Caudate nucleus (tissue), 63 donors: ENCODE measurements at places on chromosomes 3 and 15.

- DNase-seq: no peak
These were observed 265.5 kb upstream of the TBC1D5 start for GRCh38 chr3:18007980-18008379.

- no peak for DNase-seq
These were observed 9.0 kb downstream of the SLC24A1 start for GRCh38 chr15:65630760-65631159.

DNA sequence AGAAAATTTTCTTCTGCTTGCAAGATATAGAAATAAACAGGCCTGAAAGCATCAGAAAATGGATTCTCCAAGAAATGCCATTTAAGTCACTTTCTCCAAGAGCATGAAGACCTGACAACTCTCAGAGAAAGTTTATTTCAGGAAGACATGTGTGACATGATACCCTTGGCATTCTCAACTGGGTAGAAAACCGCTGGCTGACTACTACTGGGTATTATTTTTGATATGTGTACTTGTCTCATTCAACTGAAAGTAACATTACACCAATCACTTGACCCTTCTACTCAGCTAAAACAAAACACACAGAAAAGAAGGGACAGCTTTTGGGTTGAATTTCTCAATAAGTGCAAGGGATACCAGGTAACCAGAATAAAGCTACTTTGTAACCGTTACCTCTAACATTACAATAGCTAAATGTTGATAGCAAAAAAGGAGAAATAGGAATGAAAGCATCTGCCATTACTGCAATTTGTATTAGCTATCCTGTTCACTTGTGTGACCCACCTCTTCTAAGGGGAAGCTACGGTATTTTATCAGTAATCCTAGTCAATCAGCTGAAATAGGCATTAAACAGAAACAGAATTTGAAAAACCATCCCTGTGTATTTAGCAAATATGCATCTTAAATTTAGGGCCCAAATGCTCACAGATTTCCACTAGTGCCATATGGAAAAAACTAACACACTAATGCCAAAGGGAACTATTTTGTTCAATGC, 7.3 kb downstream of the TRA2B start:
- DNase-seq: no peak

GRCh38 chr3:171121801-171122200, 95.3 kb upstream of the SLC2A2 start:
- DNase-seq: no peak

- DNase-seq: no peak
These were observed 220.7 kb downstream of the MEX3B start for GRCh38 chr15:81825136-81825535.

DNA sequence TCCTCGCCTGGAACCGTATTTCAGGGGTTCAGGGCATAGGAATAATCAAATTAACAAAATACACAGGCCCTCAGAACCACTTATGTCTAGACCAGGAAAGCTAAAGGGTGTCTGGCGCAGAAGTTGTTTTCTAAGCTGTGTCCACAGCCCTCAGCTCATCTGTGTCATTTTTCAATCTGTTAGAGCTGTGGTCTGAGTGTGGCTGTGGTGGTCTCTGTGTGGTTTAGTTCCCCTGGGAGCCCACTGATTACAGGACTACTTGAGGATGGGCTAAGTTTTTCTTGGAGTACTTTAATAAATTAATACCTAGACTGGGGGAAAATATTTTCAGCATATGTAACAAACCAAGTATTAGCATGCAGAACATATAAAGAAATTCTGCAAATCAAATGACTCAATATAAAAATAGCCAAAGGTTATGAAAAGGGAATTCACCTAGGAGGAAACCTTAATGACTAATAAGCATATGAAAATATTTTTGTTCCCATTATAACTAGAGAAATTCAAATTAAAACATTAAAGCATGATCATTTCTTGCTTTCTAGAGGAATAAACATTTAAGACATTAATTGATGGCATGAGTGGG, 186.3 kb downstream of the SATB1 start:
- no peak for DNase-seq

- DNase-seq: no peak
These were observed 54.1 kb downstream of the TMEM44 start for GRCh38 chr3:194579091-194579606.

DNA sequence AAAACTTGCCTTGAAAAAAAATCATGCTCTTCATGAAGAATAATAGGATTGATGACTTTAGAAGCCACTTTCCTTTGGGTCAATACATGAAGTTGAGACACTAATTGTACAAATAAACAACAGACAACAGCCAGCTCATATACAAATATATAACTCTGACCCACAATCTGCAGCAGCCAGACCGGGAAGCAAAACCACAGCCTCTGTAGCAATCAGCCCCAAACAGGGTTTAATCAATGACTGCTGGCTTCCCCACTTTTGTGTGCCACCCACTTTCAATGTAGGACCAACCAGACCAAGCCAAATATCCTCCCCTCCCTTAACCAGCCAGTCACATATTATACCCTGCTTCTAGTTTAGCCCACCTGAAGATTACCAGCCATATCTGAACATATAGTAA, 39.0 kb downstream of the IFT57 start:
- DNase-seq: no peak
